ENCODE measurements at places on chromosomes 1 and 21.

DNA sequence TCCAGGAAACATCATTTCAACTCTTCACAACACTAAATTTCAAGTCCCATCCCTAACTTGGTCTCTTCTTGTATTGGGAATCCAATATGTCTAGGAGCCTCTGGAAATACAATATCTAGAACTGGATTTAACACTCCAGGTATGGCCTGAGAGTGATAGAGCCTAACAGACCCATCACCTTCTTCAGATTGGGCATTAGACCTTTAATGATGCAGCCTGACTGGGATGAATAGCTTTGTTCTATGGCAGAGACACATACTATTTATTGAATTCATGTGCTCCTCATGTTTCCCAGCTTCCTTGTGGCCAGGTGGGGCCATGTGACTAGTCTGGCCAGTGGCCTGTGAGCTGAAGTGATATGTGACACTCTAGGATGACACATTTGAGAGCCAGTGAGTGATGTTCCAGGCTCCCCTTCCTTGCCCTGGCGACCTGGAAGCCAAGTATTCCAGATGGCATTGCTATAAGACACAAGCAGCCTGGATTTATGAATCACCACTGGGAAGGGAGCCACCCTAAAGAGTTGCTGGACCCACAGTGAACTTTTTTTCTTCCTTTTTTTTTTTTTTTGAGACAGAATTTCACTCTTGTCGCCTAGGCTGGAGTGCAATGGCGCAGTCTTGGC lies 31.0 kb upstream of the POU3F1 start:
- no peak for DNase-seq

- DNase-seq, result no peak
Measured at GRCh38 chr1:24191860-24192259, 4.8 kb upstream of the IFNLR1 start.

DNA sequence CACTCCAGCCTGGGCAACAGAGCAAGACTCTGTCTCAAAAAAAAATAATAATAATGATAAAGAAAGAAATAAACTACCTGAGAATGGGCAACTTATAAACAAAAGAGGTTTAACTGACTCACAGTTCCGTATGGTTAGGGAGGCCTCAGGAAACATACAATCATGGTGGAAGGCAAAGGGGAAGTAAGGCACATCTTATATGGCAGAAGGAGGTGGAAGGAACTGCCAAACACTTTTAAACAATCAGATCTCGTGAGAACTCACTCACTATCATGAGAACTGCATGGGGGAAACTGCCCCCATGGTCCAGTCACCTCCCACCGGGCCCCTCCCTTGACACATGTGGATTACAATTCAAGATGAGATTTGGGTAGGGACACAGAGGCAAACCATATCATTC lies 6.3 kb upstream of the EGLN1 start:
- DNase-seq, result no peak

DNA sequence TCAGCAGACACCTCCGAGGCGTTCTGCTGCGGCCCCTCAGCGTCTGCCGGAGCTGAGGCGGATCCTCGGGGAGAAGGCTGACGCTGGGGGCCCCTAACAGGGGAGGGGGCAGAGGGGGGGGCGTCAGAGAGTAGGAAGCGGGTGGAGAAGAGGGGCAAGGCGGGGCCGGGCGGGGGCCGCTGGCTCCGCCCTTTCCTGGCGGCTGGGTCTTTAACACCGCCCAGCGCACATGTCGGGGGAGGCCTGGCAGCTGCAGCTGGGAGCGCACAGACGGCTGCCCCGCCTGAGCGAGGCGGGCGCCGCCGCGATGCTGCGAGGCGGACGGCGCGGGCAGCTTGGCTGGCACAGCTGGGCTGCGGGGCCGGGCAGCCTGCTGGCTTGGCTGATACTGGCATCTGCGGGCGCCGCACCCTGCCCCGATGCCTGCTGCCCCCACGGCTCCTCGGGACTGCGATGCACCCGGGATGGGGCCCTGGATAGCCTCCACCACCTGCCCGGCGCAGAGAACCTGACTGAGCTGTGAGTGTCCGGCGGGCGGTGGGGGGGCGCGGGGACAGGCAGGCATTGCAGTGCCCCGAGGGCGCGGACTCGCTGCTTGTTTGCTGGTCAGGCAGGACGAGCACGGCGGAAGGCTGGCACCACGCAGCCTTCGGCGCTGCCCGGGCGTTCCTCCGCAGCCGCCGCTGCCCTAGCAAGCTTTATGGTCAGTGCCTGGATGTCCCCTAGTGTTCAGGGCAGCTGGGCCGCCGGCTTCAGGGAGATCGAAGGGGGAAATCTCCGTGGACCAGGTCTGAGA lies at the start of gene NTRK1:
NTRK1 (plus strand) TSS at position 238 of the 796 bp plus-strand sequence; CDS start at position 308, 70 bp downstream.
- peak; percentile 62 for DNase-seq

DNA sequence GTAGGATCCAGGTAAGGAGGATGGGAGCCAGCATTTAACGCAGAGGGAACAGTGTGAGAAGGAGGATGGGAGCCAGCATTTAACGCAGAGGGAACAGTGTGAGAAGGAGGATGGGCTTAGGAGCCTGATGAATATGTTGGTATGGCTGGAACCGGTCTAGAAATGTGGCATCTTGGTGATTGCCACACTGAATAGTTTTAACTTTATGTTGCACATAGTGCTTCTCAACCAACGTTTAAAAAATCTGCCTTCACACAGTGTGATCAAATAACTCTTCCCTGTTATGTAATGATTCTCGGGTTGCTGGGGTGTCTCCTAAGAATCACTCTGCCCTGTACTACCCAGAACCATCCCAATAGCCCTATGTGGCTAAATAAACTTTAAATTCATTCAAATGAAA lies 146.9 kb upstream of the DUSP10 start:
- no peak for DNase-seq

- DNase-seq, result no peak
Measured at GRCh38 chr1:246674049-246674448, 50.2 kb upstream of the SCCPDH start.

DNA sequence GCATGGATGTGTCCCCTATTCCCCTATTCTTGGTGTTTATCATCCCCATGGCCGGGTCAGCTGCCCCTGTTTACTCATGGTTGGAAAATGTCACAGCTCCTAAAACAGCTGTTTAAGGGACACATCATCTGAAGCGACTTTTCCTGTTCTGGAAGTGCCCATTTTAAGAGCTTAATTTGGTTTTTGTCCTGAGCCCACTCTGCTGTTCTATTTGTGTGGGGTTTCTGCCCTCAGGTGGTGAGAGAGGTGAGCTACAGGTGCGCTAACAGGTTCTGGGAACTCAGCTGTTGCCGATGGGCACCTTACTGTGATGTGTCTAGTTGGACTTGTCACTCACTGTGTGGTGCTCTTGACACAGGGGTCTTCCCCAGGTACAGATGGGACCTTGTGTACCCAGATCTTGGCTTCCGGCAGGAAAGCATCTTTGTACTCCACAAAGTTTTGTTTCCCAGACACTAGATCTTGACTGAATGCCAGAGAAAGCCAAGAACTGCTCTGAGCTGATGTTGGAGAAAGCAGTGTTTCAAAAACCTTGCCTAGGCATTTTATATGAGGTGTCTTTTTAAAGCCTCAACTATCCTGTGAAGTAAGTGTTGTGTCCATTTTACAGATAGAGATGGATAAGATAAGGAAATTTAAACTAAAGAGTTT lies 59.0 kb upstream of the CD1D start:
- DNase-seq, result peak; percentile 10

DNA sequence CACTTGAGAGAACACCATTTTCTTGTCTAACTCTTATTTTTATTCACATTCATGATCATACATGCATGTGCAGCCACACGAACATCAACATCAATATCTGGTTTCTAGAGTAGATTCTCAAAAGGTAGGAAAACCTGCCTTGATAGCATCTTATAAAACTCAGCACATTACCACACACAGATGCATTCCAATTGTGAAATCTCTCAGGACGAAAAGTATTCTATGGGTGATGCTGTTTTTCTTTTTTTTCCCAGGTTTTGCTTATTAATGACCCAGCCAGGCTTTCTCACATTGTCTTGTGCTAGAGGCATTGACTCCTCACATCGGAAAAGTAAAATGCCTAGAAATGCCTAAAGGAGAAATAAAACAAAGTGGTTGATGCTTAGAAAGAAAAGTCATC lies 562.8 kb downstream of the KIF26B start:
- DNase-seq, result no peak

GRCh38 chr21:45695086-45695485 lies 51.6 kb downstream of the PCBP3 start:
- no peak for DNase-seq

- DNase-seq, result no peak
Measured at GRCh38 chr1:150807249-150808023, 624 bp downstream of the CTSK start.

- DNase-seq, result peak; percentile 75
Measured at GRCh38 chr1:181424786-181425403, 58.4 kb upstream of the CACNA1E start.

DNA sequence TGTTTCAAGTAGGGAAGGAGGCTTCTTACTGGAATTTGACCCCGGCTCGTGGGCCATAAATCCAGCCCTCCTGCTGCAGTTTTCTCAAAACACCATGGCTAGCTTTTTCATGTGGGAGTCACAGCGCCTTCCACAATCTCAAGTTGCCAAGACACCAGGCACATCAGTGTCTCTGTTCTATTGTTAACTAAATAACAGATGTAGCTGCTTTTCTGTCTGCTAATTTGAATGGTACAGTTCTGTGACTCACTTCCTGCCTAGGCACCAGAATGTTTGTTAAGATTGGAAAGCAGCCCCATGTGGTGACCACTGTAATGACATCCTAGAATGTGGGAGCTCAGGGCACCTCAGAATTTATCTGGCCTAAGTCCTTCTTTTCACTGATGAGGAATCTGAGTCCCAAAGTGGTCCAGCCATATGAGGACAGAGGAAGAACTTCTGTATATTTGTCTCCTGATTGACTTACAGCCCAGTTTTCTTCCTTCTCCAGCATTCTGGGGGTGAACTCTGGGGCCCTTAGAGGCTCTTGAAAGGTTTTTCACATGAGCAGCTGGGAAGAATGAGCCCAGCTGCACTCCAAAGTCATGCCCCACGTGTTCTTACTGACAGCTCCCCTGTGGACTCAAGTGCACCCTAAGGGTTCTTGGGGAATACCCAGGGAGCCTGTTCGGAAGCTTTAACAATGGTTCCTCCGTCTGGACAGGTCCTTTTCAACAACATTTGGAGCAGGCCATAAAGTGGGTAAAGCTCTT lies 27.5 kb downstream of the TRIM45 start:
- no peak for DNase-seq

DNA sequence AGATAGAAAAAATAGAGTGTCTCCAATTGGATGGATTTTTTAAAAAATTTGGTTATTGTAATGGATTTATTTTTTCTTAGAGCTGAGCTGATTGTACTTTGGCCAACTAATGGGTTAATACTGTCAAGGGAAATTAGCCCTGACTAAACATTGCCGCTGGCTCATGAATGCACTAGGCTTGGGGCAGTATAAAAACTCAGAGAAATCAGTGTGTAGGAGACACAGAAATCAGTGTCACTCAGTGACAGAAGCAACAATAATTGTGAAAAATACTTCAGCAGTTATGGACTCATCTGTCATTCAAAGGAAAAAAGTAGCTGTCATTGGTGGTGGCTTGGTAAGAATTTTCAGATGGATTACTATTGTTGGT lies at the start of gene KMO:
KMO (plus strand) TSS at position 217 of the 370 bp plus-strand sequence; CDS start at position 284, 67 bp downstream.
- peak; percentile 17 for DNase-seq

DNA sequence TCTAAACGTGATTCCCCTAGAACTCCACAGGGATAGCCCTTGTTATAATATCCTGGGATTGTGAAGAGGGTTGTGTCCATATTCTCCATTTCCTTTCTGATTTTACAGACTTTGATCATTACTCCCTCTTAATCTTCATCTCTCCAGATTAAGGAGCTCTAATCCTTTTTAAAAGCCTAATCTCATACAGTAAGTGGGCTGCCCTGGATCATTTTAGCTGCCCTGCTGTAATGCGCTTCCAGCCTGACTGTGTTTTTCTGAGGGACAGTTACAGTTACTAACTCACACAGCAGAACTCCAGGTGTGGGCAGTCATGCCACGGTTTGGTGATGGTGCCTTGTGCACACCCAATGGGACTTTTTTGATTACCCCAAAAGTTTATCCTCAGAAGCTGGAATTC lies 33.5 kb downstream of the PROX1 start:
- DNase-seq, result no peak

DNA sequence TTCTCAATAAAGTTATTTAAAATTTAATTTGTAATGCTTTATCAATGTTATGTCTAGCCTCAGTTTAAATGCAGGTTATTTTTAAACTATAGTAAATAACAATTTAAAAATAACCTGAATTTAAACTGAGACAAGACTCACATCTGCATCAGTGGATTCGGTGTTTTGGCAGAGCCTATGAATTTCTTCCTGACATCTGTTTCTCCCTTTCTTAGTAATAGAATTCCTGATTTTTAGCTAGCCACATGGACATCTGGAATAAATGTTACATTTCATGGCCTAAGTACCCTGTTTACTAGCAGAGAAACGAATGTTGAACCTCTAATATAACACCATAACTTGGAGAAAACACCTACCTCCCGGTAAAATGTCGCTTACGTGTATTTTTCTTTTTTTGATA lies 1141.6 kb upstream of the ADGRL2 start:
- no peak for DNase-seq

DNA sequence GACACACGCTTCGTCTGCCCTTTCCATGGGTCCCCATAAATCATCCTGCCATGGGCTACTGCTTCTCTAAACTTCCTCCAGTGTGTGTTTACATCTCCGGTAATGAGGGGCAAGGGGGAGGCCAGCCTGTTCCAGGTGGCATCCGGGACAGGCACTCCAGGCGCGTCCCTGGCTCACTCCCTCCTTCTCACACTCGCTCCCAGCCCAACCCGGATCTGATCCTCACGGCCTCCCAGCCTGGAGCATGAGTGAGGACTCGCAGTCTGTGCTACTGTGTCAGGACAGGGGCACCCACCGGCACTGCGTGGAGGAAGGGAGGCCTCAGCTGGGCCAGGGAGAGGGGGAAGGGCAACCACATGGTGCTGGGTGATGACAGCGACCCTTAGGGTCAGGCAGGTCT lies 225.4 kb downstream of the TRABD2B start:
- DNase-seq, result no peak

DNA sequence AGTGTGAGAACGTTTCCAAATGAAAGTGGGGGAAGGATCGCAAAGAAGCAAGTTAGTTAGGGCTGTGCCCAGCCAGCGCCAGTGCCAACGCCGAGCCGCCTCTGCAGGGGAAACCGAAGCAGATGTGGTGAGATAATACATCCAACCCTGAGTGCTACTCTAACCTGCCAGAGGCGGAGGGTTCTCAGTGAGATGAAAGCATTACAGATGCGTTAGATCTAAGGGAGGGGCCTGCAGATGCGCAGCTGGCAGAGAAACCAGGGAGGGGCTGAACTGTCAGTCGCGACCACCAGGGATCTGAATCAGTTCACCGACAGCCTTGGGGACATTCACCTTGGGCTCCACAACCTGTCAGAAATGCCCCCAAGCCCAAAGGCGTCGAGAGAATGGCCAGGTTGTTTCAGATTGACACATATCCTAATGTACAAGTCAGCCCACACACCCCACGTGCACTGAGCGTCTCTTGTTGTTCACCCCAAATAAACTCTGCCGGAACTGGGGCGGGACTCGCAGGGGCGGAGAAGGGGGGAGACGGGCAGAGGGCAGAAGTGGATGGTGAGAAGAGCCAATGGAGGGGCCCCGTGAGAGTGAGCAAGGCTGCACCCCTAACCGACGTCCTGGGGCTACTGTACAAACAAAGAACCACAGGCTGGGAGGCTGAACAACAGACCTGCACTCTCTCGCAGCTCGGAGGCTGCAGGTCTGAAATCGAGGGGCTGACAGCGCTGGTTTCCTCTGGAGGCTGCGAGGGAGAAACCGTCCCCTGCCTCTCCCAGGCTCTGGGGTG lies 8.7 kb upstream of the UMODL1 start:
- no peak for DNase-seq

GRCh38 chr1:86200901-86201300 lies 44.3 kb upstream of the COL24A1 start:
- DNase-seq, result no peak

Measured in NCI-H774 (cell line).